Sigmoid colon (tissue), 7 donors: ENCODE measurements at places on chromosomes 1 and 21. TPM values are rescaled to one million over a fixed set of nuclear protein-coding genes. Genes with fewer than 3 reads are reported as not detected.

GRCh38 chr1:116001739-116002487 lies 25.6 kb downstream of the SLC22A15 start:
- no peak for DNase-seq
- no peaks in the 10 kb centered on the region for H3K27me3 ChIP-seq
- H3K36me3 ChIP-seq, result no peaks in the 10 kb centered on the region
- no peak overlapping the region for H3K4me3 ChIP-seq
- no peak overlapping the region for H3K27ac ChIP-seq

DNA sequence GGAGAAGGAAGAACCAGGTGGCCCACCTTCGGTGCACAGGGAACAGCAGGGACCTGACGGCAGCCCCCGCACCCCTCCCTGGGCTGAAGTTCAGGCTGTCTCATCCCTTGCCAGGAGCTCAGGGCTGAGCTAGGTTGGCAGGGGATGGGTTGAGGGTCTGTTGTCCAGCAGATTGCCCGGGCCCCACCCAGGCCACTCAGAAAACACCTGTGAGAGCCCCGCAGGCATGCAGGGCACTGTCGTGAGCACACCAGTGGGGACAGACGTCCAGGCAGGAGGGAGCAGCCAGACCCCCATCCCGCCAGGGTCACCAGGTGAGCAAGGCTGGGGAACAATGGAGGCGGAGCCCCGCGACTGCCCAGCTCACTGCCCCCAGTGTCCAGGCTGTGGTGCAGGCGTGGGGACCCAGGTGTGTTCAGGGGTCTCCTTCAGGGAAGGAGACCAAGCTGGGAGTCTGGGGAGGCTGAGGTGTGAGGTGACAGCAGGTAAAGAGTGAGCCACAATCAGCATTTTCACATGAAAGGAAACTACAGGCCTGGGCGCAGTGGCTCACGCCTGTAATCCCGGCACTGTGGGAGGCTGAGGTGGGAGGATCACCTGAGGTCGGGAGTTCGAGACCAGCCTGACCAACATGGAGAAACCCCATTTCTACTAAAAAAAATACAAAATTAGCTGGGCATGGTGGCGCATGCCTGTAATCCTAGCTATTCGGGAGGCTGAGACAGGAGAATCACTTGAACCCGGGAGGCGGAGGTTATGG lies 9.4 kb upstream of the SAMD11 start:
- peaks cover 31% of the 10 kb centered on the region for H3K4me1 ChIP-seq
- peak; percentile 61 for DNase-seq
- no peaks in the 10 kb centered on the region for H3K36me3 ChIP-seq
- peaks cover 23% of the 10 kb centered on the region for H3K27me3 ChIP-seq

DNA sequence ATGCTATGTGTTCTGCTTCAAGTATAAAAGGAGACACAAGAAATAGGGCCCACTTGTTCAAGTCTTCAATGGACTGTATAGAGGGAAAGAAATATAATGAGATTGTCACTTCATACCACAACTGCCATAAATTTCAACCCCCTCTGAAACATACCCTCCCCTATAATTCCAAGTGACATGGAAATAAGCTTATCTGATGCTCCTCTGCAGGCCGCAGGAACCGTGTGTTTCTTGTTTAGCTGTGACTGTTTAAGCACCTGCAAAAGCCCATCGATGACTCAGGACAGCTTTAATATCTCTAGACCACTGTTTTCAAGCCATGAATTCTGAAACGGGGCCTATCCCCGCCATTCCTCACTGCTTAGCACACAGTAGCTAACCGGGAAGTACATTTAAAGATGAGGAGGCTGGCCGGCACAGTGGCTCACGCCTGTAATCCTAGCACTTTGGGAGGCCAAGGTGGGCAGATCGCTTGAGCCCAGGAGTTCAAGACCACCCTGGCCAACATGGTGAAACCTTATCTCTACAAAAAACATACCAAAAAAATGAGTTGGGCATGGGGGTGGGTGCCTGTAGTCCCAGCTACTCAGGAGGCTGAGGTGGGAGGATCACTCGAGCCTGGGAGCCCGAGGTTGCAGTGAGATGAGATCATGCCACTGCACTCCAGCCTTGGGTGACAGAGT lies 4.2 kb downstream of the HLCS start:
- H3K27me3 ChIP-seq, result no peaks in the 10 kb centered on the region
- no peak for DNase-seq
- H3K4me3 ChIP-seq, result no peak overlapping the region

DNA sequence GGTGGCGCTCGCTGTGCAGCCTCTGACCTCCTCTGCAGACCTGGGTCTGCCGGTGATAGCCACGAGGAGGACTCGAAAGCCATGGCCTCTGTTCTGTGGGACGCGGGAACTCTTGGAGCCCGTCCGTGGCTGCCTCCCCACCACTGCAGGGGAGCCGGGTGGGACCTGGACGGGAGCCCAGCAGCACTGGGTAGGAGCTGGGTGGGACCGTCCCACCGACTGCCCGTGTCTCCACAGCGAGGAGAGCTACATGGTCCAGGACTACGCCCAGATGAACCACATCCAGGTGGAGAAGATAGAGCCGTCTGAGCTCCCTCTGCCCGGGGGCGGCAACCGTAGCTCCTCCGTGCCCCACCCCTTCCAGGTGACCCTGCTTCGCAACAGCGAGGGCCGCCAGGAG lies 23.7 kb downstream of the ARHGEF16 start:
- no peak overlapping the region for H3K4me3 ChIP-seq
- no peak overlapping the region for H3K27ac ChIP-seq
- no peak for DNase-seq
- H3K27me3 ChIP-seq, result no peaks in the 10 kb centered on the region
- no peaks in the 10 kb centered on the region for H3K36me3 ChIP-seq
- H3K4me1 ChIP-seq, result no peaks in the 10 kb centered on the region

- no peaks in the 10 kb centered on the region for H3K36me3 ChIP-seq
- H3K27ac ChIP-seq, result no peak overlapping the region
These were observed 79.7 kb downstream of the TBX19 start for GRCh38 chr1:168360151-168361021.

DNA sequence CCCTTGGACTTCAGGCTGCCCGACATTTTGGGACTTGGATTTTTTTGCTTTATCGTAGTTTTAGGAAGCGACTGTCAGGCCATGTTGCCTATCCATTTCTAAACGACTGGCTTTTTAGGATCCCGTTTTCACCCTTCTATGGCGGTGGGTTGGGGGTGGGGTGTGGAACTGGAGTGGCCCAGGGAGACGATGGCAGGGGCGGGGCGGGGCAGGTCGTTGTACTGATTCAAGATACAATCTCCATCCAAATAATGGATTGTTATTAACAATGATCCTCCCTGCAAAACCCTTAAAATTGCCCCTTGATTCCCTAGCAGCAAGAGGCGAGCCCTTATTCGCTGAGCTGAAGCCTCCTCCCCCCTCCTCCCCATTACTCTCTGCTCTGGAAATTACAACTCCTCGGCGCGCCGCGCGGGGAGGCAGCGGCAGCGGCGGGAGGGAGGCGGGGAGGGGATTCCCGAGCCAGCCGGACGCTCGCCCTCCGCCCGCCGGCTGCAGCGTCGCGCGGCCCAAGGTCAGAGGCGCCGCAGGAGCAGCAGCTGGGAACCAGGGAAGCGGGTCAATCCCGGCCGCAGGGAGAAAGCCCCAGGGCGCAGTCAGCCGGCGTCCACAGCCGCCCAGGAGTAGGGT lies at the start of gene TRIM67:
TRIM67 (plus strand) TSS at position 392 of the 630 bp plus-strand sequence. CDS start 912 bp downstream, outside the sequence.
- no peak within 1 kb of the TSS for H3K27ac ChIP-seq
- peak within 1 kb of the TSS; percentile 39 for H3K4me3 ChIP-seq
- peaks cover 85% of the 10 kb centered on the region for H3K27me3 ChIP-seq
- peaks cover 29% of the 10 kb centered on the region for H3K4me1 ChIP-seq
- no peaks in the 10 kb centered on the region for H3K36me3 ChIP-seq

- H3K4me1 ChIP-seq, result peaks cover 73% of the 10 kb centered on the region
- H3K27ac ChIP-seq, result peak overlapping the region; percentile 99
- no peaks in the 10 kb centered on the region for H3K36me3 ChIP-seq
- no peak for DNase-seq
- no peaks in the 10 kb centered on the region for H3K27me3 ChIP-seq
- H3K4me3 ChIP-seq, result no peak overlapping the region
These were observed 7.7 kb downstream of the SNX27 start for GRCh38 chr1:151619489-151620093.

- H3K4me3 ChIP-seq, result no peak overlapping the region
- H3K36me3 ChIP-seq, result no peaks in the 10 kb centered on the region
These were observed 79.7 kb downstream of the RGS2 start for GRCh38 chr1:192888574-192888973.

DNA sequence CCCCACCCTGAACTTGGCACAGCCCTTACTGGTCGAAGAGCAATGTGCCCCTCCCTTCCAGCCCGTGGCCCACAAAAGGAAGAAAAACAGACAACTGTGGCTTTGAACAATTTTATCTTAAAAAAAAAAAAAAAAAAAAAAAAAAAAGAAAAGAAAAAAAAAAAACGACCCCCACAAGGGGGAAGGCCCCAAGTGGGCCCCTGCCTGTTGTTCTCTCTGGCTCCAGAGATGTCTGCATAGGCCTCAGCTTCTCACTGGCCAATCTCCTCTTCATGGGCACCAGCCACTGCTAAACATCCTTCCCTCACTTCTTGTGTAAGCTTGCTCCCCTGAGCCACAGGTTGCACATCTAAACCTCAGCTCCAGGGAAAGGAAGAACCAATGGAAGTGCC lies 386 bp upstream of the TSTD1 start:
- peaks cover 13% of the 10 kb centered on the region for H3K4me1 ChIP-seq
- peak overlapping the region; percentile 47 for H3K4me3 ChIP-seq
- DNase-seq, result no peak
- peak overlapping the region; percentile 29 for H3K27ac ChIP-seq

DNA sequence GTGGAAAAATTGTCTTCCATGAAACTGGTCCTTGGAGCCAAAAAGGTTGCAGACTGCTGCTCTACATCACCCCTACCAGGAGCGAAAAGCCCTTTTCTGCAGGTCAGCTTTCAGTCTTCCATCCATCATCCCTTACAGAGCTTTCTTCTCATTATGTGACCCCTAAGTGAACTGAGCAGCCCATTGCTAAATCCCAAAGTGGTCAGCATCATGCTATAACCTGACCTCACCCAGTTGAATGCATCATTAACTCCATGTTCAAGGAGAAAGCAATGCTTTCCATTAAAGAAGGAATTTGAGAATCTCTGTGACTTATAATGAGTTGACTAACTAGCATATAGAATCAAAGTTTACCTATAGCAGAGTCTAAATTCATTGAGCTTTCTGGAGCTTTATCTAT lies 10.4 kb upstream of the IL24 start:
- no peaks in the 10 kb centered on the region for H3K36me3 ChIP-seq
- H3K4me3 ChIP-seq, result no peak overlapping the region
- H3K4me1 ChIP-seq, result no peaks in the 10 kb centered on the region
- H3K27me3 ChIP-seq, result no peaks in the 10 kb centered on the region
- no peak for DNase-seq

DNA sequence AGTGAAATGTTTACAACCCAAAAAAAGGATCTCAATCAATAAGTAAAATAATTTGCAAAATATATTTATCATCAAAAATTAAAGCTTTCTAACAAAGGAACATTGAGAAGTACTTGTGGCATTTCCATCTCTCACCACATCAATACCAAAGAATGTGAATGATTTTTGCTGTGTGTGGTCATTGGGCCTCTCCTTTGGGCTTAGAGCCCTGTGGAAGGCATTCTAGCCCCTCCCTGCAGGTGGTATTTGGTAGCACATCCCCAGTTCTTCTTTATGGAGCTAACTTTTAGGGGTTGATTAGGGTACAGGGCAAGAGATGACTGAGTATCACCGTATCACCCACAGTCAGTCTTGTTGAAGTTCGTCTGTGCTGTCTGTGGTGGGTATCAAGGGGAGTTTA lies 294.1 kb upstream of the SGIP1 start:
- H3K4me3 ChIP-seq, result no peak overlapping the region
- peaks cover 2% of the 10 kb centered on the region for H3K4me1 ChIP-seq
- no peaks in the 10 kb centered on the region for H3K27me3 ChIP-seq
- no peak for DNase-seq
- no peaks in the 10 kb centered on the region for H3K36me3 ChIP-seq
- H3K27ac ChIP-seq, result no peak overlapping the region

GRCh38 chr1:156705918-156706656 lies 704 bp upstream of the CRABP2 start:
- no peaks in the 10 kb centered on the region for H3K36me3 ChIP-seq

GRCh38 chr21:30988706-30989105 lies 49.6 kb downstream of the KRTAP19-8 start:
- no peak overlapping the region for H3K4me3 ChIP-seq
- DNase-seq, result no peak
- H3K27me3 ChIP-seq, result no peaks in the 10 kb centered on the region
- no peaks in the 10 kb centered on the region for H3K4me1 ChIP-seq
- no peak overlapping the region for H3K27ac ChIP-seq

DNA sequence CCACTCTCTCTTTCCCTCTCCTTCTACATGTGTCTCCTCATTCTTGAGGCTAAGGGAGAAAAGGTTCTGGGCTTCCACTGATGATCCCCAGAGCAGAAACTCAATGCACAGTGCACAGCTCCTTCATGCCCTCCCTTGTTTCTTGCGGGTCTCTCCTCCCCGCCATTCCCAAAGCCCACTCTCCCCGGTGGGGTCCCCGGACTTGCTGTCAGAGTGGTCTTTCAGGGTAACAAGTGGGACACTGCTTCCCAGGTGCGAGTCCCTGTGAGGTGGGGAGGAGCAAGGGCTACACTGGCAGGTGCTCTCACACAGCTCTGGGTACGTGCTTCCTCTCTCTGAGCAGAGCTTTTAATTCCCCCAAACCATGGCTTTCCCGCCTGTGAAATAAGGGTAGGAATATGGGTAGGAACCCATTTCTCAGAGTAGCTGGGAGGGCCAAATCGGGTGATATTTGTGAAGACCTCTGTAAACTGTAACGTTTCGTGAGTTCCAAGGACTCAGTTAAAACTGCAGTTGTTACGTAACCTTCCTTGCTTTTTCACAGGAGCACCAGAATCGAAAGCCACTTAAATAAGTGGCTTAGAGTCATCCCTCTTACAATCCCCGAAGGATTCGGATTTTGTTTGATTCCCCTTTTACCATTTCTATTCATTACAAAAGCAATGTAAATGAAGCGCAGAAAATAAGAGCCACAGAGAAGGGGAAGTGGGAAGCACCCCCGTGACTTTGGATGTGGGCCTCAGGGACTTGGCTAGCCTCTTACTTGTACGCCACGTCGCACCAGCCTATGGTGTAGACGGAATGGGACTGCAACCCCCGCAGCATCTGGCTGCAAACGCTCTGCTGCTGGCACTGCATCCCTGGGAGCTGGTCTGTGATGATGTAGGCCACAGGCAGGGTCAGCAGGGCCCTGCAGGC lies 6.2 kb downstream of the PGLYRP3 start:
- no peak for DNase-seq
- H3K36me3 ChIP-seq, result no peaks in the 10 kb centered on the region
- no peaks in the 10 kb centered on the region for H3K4me1 ChIP-seq
- no peak overlapping the region for H3K4me3 ChIP-seq

SLC30A2 gene
- total RNA-seq, result 0.16 TPM

CYP2J2 gene
- 0.71 TPM for total RNA-seq

PRAMEF14 gene
- total RNA-seq, result not detected

SLC6A17 gene
- 0.83 TPM for total RNA-seq

LENEP gene
- total RNA-seq, result not detected
